ENCODE measurements at places on chromosomes 6 and 20.

DNA sequence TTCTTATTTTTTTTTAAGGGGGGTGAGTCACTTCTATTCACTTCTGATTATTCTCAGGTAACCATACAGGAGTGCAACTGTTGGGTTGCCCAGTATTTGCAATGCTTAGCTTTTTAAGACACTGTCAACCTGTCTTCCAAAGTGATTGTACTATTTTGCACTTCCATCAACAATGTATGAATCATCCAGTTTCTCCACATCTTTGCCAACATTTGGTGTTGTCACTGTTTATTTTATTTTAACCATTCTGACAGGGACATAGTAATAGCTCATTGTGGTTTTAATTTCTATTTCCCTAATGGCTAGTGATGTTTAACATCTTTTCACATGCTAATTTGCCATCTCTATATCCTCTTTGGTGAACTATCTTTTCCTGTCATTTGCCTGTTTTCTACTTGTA is 1.4 kb upstream of the SLC13A3 start:
- DNase-seq, result no peak

- no peak for DNase-seq
Observed at GRCh38 chr6:25930532-25931410, at the start of gene SLC17A2. TSS of gene SLC17A2 (minus strand) at chr6:25930691. CDS start at chr6:25925796, 4,895 bp downstream.

GRCh38 chr6:157614026-157614568 is 208.9 kb upstream of the SNX9 start:
- no peak for DNase-seq

GRCh38 chr6:123745895-123746294 is 57.8 kb upstream of the NKAIN2 start:
- no peak for DNase-seq

DNA sequence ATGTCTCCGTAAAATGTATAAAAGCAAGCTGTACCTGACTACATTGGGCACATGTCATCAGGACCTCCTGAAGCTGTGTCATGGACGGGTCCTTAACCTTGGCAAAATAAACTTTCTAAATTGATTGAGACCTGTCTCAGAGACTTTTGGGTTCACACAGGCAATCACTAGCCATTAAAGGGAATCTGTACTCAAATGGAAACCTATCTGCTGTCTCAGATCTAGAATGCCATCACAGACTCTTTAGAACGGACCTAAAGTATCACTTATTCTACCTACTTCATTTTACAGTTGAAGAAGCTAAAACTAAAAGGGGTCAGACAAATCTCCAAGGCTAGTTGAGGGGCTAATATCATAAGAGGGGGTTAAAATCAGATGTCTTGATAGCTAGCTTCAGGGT is 11.1 kb downstream of the SAMD3 start:
- DNase-seq, result no peak

- DNase-seq, result peak; percentile 16
Observed at GRCh38 chr6:113629975-113630737, 227.0 kb upstream of the MARCKS start.

DNA sequence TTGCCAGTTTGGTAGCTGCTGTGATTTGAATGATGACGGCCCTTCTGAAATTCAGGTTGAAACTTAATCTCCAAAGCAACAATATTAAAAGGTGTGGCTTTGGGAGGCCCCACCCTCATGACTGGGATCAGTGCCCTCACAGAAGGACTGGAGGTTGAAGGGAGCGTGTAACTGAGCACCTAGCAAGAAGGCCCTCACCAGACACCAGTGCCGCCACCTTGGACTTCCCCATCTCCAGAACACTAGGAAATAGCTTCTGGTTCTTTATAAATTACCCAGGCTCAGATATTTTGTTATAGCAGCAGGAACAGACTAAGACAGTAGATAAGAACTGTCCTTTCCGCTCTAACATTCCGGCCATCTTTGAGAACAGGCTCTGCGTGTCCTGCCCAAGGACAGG is 243.1 kb downstream of the DLL1 start:
- no peak for DNase-seq

DNA sequence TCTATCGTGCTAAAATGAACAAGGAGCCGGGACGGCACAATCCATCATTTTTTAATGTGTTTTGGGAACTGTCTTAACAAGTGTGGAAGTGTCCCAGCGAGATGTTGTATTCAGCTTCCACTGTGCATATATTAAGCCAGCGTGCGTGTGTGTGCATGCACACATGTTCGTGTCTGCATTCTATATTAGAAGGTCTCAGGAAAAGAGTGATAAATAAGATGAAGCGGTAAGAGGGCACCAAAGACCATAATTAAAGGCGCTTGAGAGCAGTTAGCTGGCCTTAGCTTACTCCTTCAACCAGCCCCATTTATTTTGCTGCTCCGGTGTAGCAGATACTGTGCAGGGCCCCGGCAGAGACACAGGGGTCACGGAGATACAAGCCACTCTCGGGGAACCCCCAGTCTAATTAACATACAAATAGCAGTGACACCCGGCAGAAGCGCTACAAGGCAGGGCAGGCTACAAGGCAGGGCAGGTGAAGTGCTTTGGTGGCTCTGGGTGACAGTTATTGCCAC is 206.5 kb upstream of the RREB1 start:
- DNase-seq, result no peak

DNA sequence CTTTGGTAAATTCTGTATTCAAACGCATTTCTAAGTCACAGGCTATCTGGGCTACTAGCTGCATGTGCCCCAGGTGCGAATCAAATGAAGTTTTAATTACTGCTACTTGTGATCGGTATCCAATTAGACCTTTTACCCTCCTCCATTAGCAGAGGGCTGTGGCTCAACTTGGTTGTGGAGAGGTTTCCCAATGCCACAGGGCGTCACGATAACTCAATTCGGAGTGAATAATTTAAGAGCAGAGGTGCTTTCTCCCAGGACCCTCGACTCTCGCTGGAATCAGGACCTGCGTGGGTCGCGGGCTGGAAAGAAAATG is 640 bp downstream of the SAYSD1 start:
- DNase-seq, result no peak

DNA sequence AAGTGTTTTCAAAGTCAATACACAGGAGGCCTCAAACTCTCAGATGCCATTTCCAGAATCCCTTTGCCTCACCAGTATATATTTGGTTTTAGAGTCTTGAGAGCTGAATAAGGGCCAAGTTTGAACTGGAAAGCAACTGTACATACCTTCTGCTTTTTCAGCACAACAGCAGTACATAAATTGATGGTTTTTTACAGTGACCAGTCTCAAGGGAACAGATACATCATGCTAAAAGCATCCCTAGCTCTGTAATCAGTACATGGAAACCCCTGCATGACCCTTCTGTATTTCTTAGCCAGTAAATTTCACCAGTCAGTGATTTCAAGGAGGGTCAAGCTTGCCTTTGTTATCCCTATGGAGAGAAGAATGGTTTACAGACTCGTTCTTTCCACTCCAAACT is 40.6 kb upstream of the ECHDC1 start:
- no peak for DNase-seq
